ENCODE measurements at places on chromosomes 4 and X.

- DNase-seq: no peak
Observed at GRCh38 chrX:53398216-53398615, 24.2 kb downstream of the SMC1A start.

DNA sequence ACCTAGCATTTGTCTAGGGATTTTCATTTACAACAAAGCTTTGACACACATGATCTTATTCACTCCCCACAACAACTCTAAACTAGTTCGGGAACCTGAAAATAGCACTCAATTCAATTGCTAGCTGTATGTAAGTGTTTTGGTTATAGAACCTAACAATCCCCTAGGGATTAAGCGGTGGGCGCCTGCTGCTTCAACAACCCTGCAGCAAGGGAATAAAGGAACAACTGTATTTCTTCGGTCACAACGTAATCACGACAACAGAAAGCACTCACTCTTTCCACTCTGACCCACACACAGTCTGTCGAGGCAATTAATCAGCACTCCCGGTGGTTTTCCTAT lies 674 bp upstream of the DIAPH2 start:
- no peak for DNase-seq

GRCh38 chr4:130110770-130111169 lies 1014.8 kb downstream of the C4orf33 start:
- DNase-seq: no peak

- DNase-seq: peak; percentile 49
Observed at GRCh38 chr4:140152751-140153418, 1.1 kb downstream of the MAML3 start.

- no peak for DNase-seq
Observed at GRCh38 chr4:187715466-187715865, 280.1 kb upstream of the ZFP42 start.

DNA sequence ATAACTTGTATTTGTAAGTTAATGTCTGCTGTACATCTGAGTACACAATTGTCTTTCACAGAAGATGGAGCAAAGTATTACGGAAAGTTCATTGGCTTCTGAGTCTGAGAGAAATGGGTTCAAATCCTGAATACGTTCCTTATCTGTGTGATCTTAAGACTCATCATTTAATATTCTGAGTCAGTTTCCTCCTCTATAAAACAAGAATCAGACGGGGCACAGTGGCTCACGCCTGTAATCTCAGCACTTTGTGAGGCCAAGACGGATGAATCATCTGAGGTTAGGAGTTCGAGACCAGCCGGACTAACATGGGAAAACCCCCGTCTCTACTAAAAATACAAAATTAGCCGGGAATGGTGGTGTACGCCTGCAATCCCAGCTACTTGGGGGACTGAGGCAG lies 57.8 kb downstream of the APBB2 start:
- DNase-seq: no peak

- no peak for DNase-seq
Observed at GRCh38 chrX:42837101-42837726, 59.3 kb upstream of the PPP1R2C start.

GRCh38 chrX:56797574-56798338 lies 68.7 kb downstream of the NBDY start:
- DNase-seq: no peak

- DNase-seq: peak; percentile 58
Observed at GRCh38 chr4:37889849-37890800, 759 bp upstream of the TBC1D1 start.
